ENCODE measurements at places on chromosomes 5 and 9.

GRCh38 chr5:73312146-73312871 is 136.3 kb downstream of the FOXD1 start:
- no peak for DNase-seq

DNA sequence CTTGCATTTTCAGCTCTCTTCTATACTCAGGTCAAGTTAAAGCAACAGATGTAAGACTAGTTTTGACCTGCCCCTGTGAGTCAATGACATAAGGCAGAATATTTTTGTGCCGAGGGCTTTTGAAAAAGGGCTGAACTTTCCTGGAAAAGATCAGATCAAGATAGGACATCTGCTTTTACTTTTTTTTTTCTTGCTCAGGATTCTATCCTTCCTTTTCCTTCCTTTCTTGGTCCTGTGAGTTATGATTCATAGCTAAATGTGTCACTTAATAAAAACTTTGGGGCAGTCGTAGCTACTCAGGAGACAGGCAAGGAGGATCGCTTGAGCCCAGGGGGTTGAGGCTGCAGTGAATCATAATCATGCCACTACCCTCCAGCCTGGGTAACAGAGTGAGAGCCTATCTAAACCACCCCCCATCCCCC is 84.3 kb upstream of the BRINP1 start:
- peak; percentile 86 for DNase-seq

GRCh38 chr9:107688728-107689127 is 199.2 kb upstream of the KLF4 start:
- DNase-seq = no peak

DNA sequence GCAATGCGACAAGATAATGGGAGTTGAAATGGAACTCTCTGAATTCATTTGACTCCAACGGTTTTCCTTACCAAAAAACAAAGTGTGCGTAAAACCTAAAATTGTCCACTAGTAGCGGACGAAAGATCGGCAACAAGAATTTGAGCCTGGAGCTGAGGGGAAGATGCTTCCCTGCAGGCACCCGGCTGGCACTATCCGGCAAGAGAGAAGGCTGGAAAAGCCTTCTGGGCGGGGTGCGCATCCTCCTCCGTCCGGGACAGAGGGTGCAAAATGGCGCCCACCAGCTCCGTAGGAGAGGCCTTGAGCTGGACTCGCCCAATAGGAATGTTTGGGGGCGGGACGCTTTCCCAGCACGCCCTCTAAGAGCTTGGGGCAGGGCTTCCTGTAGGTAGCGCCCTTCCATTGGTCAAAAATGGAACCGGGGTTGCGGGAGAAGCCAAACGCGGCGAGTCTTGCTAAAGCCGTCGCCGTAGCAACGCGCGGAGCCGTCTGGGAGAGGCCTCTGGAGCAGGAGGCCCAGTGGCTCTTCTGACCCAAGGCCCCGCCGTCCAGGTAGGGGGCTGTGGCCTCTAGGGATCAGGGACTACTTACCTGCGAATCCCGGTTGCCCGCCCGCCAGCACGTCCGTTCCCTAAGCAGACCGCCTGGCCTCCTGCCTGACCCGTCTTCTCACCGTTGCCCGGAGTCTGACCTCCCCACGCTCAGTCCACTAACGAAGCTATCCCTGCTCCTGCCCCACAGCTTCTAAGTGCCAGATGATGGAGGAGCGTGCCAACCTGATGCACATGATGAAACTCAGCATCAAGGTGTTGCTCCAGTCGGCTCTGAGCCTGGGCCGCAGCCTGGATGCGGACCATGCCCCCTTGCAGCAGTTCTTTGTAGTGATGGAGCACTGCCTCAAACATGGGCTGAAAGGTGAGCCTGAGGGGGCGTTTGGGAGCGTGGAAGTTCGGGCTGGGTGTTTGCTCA is 9.2 kb downstream of the RUFY1 start:
- DNase-seq = peak; percentile 98

- DNase-seq = no peak
These were observed 36.7 kb downstream of the ARL15 start for GRCh38 chr5:54273715-54274114.

DNA sequence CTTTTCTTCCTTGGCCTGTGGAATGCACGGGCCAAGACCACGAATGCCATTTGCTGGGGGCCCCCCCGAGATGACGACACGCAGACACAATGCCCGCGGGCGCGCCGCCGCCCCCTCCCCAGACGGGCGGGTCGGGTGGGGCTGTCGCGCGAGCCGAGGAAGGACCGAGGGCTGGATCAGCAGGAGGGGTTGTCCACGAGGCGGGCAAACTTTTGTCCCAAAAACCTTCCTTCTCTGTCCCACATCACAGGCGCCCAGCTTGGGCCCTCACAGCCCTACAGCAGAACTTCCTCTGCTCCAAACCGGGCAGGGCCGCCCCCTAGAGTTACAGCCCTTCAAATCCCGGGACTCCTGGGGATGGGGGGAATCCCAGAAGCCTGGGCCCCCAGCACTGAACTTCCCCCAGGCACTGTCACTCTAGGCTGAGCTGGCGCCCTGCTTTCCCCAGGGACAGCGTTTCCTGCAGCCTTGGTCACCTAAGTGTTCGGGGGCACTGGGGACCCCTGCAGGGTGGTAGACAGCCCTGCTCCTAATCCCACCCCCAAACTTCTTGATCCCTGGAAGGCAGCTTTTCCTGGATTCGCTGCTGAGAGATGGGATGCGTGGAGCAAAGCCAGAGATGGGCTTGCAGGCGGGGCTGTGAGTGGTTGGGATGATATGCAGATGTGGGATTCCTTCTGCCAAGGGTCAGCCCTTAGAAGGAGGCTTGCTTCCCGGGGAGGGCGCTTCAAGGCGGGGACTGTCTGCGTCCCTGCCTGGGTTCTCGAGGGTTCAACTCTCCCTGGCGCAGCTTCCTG is 980 bp downstream of the COL5A1 start:
- peak; percentile 44 for DNase-seq
